ENCODE measurements at places on chromosomes 12 and 14.

DNA sequence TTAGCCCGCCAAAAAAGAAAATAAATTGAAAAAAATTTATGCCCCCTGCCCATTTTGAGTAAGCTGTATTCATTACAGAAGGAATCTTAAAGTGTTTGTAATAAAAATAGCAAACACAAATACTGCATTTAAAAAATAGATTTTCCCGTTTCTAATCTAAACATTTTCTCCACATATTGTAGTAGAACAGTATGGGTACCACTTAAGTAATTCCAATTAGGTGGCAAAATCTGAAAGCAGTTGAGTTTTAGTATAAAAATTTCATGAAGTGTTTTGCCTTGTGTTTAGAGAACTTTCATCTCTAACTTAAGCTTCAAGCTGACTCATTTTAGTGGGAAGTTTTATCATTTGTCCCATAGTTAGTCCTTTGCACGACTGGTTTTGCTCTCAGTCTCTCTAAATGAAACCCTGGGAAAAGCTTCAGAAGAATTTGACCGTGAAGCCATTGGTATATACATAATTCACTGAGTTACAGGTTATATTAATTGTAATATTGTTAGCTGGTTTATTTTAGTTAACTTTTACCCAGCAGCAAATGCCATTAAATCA, 214.6 kb downstream of the ERC1 start:
- DNase-seq = no peak

GRCh38 chr12:98058838-98059237, 456.6 kb upstream of the TMPO start:
- no peak for DNase-seq

DNA sequence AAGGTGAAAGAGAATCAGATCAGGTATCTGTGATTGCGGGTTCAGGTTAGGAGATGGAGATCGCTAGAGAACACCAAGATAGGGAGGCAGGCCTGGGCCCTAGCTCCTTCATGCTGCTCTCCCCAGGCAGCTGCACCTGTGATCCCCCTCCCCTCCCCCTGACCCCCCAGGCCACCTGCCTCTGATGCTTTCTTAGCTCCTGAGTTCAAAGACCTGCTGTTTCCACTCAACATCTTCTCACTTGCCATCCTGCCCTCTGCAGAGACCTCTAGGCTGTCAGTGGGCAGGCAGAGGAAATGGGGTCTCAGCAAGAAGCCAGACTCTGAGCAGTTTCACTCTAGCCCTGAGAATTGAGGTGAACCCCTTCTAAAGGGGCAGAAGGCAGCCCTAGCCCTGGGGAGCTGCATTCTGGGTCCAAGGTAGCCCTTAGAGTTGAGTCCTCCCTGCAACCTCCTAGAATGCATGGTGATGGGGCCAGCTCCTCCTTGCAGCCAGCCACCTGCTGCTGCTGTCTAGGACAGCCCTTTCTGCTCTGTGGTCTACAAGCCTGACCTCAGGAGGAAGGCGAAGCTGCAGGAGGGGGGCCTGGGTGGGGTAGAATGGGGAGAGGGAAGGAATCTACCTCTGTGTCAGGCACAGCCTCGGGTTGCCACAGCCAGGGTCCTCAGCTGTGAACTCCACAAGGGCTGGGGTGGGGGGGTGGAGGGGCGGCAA, 6.4 kb upstream of the SLC48A1 start:
- DNase-seq = no peak

DNA sequence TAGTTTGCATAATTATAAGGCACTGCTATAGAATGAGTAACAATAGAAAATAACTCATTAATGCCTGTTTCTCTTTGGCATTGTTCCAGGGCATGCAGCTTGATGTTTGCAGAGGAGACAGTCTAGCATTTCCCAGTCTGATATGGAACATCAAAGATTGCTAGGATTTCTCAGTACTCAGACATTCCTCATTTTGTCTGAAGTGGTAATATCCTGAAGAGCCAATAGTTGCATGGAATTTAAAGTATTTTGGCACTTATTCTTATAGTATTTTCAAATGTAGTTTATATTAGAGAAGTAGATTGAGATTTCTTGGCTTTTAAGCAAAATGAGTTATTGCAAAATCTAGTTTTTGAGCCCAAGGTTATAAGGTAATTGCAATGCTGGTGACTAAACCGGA, 337.3 kb upstream of the E2F7 start:
- DNase-seq = no peak

- DNase-seq = peak; percentile 19
Measured at GRCh38 chr14:96501217-96501739, 904 bp upstream of the PAPOLA start.

DNA sequence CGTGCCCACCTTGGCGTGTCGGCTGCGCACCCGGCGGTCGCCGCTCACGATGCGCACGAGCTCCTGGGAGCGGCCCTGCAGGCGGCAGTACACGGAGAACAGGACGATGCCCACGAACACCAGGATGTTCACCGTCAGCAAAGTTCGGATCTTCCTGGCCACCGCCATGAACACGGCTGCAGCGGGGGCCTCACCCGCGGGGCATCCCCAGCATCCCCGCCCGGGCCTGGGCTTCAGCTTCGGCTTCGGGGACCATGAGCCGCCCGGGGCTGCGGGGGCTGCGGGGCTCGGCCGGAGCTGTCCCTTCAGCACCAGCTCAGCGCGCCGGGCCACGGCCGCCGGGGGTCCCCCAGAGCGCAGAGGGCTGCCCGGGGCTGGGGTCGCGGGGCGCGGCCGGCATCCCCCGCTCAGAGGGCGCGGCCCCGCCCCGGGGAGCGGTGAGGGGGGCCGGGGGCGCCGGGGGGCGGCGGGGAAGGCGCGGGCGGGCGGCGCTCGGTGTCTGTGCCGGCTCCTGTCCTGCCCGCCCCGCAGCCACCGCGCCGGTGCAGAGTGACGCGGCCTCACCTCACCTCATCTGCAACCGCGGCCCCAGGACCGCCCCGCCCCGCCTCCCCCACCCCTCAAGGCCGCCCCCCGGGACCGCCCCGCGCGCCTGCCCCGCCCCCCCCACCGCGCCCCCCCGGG, at the start of gene GALNT9:
Gene GALNT9, minus strand, starts transcription at position 554 of the 684 bp plus-strand sequence. Its CDS starts 386 bp downstream, at position 168.
- DNase-seq = no peak

GRCh38 chr12:89075880-89076540, 276.3 kb downstream of the DUSP6 start:
- no peak for DNase-seq

DNA sequence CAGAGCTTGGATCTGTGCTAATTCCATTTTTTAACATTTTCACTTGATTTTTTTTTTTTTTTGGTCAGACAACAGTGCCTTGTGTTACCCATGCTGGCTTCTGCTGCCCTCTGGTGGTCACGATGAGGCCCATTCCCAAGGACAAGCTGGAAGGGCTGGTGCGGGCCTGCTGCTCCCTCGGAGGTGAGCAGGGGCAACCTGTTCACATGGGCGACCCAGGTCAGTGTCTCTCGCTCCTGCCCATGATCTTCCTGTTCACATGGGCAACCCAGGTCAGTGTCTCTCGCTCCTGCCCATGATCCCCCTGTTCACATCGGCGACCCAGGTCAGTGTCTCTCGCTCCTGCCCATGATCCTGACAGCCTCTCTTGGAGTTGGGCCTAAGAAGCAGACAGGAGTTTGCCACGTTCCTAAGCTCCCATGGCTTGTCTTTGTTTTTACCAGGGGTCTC, 59.4 kb downstream of the DGLUCY start:
- DNase-seq = peak; percentile 77

- no peak for DNase-seq
Measured at GRCh38 chr12:13811061-13811460, 170.3 kb downstream of the GRIN2B start.

- DNase-seq = no peak
Measured at GRCh38 chr12:89309440-89309802, 42.9 kb downstream of the DUSP6 start.

GRCh38 chr14:72243309-72244293, 311.4 kb downstream of the RGS6 start:
- no peak for DNase-seq

- no peak for DNase-seq
Measured at GRCh38 chr14:44741431-44741830, 220.3 kb downstream of the KLHL28 start.

GRCh38 chr14:52550661-52551060, 1.6 kb downstream of the TXNDC16 start:
- no peak for DNase-seq
